ENCODE measurements at places on chromosomes 5 and 9. TPM values are rescaled to one million over a fixed set of nuclear protein-coding genes. Genes with fewer than 3 reads are reported as not detected.

CMYA5 gene
- 2.8 TPM for total RNA-seq

DNA sequence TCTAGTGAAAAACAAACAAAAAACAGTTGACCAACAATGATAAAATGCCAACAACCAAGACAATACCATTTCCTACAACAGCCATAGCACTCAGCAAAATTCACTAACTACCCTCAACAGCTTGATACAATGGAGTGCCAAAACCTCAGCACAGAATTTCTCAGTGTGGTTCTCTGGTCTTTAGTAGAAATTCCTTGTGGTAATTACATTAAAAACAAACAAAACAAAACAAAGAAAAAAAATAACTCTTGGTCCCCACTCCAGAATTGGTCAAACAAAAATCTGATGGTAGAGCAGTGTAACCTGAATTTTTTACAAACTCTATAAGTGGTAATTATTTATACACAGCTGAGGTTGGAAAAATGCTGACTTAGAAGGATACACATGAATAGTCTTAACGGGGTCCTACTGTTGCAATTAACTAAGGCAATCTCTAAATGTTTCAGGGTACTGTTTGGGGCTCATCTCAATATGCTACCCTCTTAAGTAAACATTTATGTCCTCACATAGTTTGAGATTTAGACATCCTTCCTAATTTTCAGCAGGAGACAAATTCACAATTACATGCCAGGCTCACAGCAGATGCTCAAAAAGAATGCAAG, 13.8 kb downstream of the CSNK1A1 start:
- DNase-seq = no peak

DNA sequence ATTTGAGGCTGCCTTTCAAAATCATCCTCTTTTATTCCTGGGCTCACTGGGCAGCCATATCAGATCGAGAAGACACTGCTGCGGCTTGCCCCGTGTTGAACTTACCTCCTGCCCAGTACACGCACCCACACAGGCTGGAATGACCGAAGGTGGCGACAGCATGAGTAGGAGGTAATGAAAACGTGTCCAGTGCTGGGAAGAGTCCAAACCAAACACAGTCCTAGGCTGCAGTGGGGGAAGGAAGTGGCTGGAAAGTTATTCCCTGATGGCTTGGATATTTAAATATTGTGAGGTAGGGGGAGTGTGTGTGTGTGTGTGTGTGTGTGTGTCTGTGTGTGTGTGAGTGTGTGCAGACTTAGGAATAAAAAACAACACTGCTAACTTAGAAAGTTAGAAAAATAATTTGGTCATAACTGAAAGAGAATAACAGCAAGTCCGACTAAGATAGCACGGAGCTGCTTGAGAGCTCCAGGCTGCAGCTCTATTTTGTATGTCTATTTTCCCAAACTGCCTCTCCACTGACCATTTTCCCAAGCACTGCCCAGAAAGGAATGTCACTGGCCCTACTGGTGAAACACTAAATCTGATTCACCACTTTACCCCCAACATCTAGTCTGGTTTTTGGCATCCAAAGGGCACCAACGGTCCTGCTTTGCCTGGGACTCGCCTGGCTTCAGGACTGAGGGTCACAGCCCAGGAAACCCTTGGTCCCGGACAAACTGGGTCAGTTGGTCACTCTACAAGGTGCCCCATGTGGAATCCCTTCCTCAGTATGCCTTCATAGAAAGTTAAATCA, 41.2 kb downstream of the ANKH start:
- no peak for DNase-seq

STRBP gene
- 22.1 TPM for total RNA-seq

- DNase-seq = no peak
Observed at GRCh38 chr5:158409507-158409906, 550.6 kb upstream of the CLINT1 start.

- DNase-seq = no peak
Observed at GRCh38 chr5:39169081-39169480, 50.3 kb downstream of the FYB1 start.

- DNase-seq = no peak
Observed at GRCh38 chr5:136133222-136133921, 727 bp downstream of the SMAD5 start.

DNA sequence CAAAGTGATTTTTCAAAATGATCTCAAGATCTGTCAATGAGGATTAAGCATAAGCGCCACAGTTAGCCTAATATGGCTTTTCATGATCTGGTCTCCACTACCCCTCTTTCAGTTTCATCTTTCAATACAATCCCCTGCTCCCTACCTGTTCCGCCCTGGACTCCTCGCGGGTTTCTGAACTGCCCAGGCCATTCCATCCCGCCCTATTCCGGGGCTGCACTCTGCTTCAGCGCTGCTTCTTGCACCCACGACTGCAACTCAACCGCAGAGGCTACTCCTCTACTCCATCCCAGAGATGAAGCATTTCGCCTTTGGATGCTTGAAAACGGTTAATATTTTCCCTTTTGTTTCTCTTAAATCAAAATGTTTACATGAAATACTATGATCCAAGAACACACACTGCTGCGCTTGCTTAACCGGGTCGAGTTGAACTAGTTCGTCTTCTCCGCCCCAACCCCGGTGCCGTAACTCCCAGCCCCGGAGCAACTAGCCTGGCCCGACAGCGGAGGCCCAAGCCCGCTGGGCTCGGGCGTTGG, 716 bp upstream of the OTULIN start:
- DNase-seq = no peak

CLPTM1L gene
- total RNA-seq = 197 TPM

GRCh38 chr9:122051351-122052321, 41.5 kb downstream of the TTLL11 start:
- DNase-seq = no peak

ANKRD18A gene
- 2.7 TPM for total RNA-seq

Measured in epithelial cell of proximal tubule (primary cell).